Activated CD4-positive, alpha-beta T cell treated with anti-CD3 and anti-CD28 coated beads, Interleukin-2, amount 50 U/mL, for 48 hours (primary cell): ENCODE measurements at places on chromosomes 5 and 9.
A peak's percentile ranks its signal among the peaks of the same experiment; 100 is the strongest.

DNA sequence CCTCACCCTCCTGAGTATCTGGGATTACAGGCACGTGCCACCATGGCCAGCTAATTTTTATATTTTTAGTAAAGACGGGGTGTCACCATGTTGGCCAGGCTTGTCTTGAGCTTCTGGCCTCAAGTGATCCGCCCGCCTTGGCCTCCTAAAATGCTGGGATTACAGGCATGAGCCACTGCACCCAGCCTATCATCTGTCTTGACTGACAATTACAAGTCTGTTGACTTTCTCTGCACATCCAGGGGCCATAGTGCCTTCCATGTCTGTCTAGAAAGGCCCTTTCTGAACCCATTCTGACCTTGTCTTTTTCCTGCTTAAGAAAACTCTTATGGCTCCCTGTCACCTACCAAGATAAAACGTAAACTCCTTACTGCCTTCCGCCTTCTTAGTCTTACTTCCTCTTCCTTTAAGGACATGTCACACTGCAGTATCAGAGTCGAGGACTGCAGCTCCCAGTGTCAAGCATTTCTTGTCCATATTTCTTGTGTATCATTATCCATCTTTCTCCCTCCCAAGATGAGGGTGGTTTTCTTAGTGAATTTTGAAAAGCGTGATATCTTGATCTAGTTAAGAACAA is 49.9 kb upstream of the SHB start:
- DNase-seq: no peak

DNA sequence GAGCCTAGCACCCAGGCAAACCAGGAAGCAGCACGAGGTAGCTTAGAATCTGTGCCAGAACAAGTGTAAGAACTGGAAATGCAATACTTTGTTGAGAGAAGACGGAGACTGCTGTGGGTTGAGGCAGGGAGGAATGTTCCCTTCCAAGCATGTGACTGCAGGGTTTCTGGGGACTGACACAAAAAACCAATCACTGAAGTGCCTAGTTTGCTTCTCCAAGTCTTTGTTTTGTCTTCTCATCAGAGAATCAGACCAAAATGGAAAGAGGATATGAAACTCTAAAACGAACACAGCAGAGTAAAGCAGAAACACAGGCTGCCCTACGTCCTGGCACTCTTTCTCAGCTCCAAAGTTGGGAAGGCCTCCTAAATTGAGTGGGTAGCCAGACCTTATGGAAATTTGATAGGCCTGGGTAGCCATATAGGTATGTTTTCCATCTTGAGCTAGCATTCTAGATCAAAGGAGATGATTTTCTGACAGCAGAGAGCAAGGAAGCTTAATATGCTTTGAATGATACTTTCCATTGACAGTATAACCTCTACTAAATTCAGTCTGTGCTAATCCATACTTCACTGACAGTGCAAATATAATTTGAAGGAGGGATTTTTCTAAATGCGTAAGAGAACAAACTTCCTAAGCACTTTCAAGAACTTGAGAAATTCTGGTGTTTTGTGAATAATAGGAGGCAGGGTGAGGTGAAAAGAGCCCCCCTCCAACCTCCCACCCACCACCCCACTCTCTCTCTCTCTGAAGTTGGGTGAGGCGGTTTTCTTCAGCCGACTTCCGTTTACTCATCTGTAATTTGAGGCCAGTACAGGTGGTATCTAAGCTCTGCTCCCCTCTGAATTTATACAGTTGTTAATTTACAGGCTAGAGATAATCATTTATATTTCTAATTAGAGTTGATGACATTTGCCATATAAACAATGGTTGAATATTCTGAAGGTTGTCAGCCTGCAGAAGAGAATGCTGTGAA is 5.5 kb downstream of the ADRB2 start:
- DNase-seq: no peak

DNA sequence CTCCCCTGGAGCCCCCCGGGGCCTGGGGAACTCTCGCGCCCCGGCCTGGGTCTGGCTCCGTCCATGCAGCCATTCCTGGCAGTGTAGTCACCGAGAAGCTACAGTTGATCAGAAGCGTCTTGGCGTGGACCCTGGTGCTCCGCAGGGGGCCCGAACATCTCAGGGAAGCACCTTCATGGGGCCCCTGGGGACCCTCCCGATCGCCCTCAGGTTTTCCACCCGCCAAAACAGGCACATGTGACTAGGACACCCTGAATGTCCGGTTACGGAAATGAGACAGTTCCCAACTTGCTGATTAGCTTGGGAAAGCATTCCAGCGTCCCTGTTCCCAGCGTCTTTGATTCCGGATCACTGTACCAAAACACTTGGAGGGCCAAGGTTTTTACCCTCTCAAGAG is 472 bp downstream of the FBXO4 start:
- peak; percentile 50 for DNase-seq

DNA sequence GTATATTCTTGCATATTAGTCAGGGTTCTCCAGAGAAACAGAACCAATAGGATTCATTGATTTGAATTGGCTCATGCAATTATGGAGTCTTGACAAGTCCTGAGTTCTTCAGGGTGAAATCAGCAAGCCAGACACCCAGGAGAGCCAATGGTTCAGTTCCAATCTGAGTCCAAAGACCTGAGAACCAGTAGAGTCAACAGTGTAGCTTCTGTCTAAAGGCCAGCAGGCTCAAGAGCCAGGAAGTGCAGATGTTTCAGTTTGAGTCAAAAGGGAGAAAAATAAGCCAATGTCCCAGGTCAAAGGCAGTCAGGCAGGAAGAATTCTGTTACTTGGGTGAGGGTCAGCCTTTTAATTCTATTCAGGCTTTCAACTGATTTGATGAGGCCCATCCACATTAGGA is 37.8 kb upstream of the ANKRD34B start:
- no peak for DNase-seq

DNA sequence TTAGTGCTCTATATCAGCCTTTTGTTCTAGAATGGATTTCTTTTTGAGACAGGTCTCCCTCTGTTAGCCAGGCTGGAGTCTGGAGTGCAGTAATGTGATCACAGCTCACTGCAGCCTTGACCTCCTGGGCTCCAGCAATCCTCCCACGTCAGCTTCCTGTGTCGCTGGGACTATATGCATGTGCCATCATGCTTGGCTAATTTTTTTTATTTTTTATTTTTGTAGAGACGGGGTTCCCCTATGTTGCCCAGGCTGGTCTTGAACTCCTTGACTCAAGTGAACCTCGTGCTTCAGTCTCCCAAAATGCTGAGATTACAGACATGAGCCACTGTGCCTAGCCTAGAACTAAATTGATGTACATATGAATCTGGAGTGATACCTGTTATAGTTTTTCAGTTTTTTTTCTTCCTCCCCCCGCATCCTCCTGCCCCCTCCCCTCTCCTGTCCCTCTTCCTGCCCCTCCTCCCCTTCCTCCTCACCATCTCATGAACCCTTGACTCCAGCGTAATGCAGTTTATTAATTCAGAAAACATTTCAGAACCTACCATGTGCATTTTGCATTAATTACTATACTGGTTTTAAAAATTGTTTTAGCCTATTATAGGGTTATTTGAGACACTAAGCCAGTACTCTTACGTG is 37.4 kb upstream of the TNFAIP8 start:
- no peak for DNase-seq
